ENCODE measurements at places on chromosomes 5 and 9.

- no peak for DNase-seq
Observed at GRCh38 chr9:89863141-89863540, 258.3 kb downstream of the GADD45G start.

DNA sequence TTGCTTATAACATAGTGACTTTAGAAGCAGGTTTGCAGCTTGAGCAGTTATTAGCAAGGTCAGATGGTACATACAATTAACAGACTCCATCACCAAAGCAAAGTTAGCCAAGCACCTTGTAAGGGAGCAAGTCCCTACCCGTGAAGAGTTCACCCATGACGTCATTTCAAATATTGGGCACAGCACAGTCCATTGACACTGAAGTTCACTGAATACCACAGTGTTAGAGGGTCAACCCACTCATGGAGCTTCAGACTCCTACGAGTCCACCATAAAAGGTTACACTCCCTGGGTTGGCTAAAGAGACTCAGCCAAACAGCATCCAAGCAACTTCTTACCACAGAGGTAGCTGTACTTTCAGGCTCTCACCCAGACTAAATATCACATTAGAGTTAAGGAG lies 77.5 kb downstream of the GALNT10 start:
- DNase-seq = no peak

DNA sequence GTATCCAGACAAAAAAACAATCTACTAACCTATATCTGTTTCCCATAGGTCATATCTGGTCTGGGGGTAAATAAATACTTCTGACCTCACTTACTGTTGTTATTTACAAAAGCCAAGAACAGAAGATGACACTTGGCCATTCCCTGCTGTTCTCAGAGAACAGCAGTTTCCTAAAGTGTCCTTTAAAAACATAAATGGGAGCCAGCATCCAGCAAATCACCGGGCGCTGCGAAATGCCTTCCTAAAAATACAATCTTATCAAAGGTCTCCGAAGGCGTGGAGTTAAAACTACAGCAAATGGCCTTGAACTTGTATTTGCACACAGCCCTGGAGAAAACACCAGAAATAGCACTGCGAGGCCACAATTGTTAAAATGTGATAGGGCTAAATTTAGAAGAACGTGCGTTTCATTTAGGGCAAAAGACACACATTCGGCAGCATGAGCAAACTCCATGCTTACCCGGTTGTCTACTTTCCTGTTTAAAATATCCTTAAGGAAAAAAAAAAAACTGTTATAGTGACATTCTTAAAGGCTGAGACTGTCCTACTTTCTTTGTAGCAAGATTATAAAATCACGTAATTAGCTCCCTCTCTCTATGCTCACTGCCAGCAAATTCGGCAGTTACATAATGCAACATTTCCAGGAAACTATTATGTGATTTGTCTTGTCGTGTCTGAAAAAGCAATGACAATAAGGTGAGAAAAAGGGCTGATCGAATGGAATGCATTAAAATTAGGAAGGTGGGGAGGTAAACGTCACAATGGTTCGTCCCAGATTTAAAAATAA lies 1.5 kb downstream of the NFIL3 start:
- DNase-seq = no peak

GRCh38 chr9:70601000-70601951 lies 186.8 kb upstream of the KLF9 start:
- DNase-seq = no peak

GRCh38 chr5:116626272-116626723 lies 51.7 kb upstream of the SEMA6A start:
- DNase-seq = peak; percentile 61

DNA sequence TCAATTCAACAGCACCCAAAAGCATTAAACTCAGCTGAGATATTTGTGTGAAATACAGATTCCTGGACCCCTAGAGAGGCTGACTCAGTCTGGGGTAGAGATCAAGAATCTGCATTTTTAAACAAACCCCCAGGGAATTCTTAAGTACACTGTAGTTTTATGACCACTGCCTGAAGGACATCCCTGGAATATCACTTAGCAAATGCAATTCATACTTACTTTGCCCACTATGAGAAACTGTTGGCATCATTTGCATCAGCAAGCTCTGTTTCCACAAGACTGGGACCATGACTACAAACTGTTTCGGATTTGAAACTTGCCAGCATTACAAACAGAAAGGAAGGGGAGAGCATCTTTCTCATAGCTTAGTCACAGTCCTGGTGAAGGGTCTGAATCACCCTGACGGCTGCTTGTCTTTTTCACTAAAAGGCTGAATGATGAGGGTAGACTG lies 63.7 kb downstream of the MLLT3 start:
- peak; percentile 18 for DNase-seq

DNA sequence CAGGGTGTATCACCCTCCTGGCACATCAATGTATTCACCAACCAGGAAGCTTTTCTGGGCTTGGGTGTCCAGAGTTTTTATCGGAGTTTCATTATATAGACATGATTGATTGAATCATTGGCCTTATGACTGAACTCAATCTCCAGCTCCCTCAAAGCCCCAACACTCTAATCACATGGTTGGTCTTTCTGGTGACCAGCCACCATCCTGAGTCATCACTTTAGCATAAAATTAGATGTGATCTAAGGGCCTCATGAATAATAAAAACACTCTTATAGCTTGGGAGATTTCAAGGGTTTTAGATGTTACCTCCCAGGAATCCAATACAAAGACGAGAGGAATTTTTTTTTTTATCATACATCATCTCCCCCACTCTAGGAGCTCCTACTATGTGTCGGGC lies 7.7 kb upstream of the PBX3 start:
- DNase-seq = no peak

- DNase-seq = no peak
Observed at GRCh38 chr9:113720495-113720894, 155.6 kb upstream of the ZNF618 start.

DNA sequence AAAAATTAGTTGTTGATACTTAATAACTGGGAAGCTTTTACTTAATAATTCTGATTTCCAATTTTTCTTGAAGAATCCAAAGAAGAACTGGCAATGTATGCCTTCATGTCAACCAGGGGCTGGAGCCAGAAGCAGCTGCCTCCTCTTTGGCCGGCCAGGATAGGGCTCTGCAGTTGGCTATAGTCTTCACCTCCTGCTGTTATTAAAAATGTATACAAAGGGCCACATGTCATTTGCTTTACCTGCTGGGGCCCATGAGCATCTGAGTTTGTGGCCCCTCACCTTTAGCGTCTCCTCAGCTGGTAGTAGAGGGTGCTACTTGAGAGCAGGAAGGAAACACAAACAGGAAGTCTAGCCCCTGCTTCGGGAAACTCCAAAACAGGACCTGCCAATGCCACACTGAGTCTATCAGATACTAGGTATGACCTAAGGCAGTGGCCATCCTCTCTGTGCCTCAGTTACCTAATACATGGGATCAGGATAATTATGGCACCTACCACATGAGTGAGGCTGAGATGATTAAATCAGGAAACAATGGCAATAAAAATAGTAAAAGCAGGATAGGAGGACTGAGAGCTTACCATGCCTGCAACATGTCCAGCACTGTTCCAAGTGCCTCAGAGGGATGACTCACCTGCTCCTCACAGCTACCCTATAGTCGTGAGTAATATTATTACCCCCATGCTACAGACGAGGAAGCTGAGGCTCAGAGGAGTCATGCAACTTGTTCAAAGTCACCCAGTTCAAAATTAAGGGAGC lies 21.3 kb downstream of the CCDC69 start:
- DNase-seq = no peak

DNA sequence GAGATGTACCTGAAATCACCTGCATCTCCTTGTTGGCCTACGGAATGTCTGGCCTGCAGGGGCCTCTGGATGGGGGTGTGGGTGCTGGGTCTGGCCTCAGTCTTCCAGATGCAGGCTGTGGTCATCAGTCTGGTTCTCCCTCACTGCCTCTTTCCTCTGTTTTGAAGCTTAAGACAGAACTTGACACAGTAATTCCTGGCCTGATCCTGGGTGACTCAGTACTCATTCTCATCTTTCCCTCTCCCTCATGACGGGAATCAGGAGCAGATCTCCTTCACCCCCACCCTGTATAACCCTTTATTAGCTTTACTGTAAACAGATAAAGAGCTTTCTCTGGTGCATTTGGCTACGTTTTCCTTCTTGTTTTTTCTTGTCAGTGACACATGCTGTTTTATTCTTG lies 89.3 kb upstream of the ADAMTS16 start:
- DNase-seq = no peak

DNA sequence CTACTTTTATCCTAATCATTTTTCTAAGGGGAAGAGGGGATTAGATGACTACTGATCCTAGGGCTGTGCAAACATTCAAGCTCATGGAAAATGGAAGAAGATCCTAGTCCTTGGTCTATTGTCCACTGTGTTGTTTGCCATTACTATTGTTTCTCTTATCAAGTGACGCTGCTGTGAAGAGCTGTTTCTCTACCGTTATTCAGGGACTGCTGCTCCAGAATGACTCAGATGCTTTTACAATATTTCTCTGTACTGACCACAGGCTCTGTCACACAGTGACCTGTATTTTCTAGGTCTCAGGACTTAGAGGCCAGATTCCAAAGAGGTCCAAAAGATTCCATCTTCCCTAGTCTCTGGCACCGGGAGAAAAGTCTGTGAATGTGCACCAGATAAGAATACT lies 159.5 kb upstream of the CHD1 start:
- DNase-seq = no peak

DNA sequence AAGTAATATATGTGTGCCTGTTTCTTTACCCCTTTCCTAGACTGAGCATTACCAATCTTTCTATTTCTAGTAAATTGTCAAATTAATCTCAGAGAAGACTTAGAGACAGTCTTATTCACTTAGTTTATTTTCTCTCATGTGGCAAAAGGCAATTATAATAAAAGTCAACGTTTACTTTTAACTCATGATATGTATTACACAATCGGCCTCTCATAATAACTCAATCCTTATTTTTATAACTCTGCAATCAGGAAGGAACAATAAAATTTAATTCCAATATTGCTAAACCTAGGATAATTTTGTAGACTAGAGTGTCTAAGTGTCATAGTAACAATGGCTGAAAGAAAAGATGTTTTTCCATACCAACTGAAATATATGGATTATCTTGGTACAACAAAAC lies 214.6 kb downstream of the PDE4D start:
- no peak for DNase-seq

DNA sequence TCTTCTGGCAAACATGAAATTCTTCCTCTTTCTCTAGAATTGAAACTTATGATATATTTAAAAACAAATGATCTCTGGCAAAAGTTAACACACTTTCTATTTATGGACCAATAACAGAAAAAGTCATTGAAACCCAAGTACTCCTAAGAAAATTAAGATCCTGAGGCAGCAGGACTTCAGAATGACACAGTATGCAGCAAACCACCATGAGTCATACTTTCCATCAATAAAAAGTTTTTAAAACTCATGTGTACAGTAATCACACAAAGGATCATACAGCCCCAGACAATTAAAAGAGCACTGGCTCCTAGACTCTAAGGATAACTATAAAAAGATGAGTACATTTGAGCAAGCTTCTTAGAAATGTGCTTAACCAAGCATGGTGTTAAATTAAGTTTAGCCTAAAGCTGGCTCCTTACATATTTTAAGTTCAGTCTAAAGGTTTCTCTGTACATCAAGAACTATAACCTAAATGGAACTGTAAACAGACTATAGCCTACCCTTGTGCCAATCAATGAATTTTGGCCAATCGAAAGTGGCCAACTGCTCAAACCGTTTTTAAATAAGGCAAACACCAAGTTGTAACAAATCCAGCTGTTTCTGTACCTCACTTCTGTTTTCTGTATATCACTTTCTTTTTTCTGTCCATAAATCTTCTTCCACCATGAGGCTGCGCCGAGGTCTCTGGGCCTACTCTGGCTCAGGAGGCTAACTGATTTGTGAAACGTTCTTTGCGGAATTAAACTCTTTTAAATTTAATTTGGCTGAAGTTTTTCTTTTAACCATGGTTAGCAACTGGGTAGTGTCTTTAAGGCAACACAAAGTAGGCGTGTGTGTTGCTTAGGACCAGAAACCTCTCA lies 232.1 kb upstream of the PIK3R1 start:
- DNase-seq = peak; percentile 83

GRCh38 chr9:114261987-114262386 lies 60.9 kb upstream of the ORM1 start:
- DNase-seq = no peak

- no peak for DNase-seq
Observed at GRCh38 chr5:174223355-174223754, 177.8 kb downstream of the NSG2 start.

DNA sequence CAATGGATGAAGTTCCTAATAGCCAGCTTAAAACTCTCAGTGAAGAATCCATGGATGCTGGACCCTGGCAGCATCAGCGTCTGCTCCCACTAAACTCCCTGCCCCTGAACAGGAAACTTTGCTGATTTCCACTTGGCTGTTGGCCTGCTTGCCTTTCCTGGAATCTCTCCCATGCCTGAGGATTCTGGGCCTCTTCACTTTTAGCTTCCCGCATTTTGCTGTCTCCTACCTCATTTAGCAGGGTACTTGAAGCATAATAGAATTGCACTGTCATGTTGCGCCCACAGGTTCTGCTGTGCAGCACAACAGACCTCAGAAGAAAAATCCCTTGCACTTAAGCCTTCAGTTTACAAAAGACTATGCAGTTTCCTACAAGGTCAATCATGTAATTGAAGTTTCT lies 127.6 kb downstream of the DROSHA start:
- DNase-seq = no peak

GRCh38 chr5:115430374-115430773 lies 114.2 kb downstream of the FEM1C start:
- DNase-seq = no peak

DNA sequence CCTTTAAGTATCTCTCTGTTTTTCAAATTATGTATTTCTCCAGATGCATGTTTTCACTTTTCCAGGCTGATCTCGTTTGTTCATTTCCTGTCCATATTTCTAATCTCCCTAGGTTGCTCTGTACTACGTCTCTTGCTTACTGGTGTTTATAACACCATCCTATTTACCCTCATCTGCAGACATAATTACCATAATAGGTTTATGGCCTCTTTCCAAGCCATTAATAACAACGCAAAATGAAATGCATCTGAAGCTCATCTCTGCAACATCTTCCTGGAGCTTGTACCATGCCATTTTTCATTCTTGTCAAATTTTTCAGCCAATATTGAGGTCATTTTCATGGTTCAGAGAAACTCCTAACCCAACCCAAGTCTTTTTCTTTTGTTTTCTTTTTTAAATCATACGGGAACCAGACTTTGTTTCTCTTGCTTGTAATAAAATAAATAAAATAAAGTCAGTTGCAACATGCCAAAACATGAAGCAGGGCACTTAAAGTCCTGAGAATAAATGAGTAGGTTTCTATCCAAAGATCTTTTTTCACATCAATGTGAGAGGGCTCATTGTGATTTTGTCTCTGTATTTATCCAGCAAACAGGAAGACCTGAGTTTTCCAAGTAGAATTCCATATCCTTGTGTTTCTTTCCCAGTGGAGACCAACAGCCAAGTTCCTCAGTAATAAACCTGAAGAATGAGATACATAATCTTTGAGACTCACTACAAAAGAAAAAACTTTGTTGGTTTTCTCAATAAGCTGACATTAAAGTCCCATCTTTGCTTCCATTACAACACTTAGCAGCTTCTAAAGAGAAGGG lies 37.0 kb downstream of the DPYSL3 start:
- no peak for DNase-seq

- DNase-seq = no peak
Observed at GRCh38 chr5:74765929-74766328, 988 bp downstream of the GFM2 start.
